Activated CD4-positive, alpha-beta T cell treated with anti-CD3 and anti-CD28 coated beads, Interleukin-2, amount 10 ng/mL, durations not matched to agents 24 days and 14 days (primary cell): ENCODE measurements at places on chromosomes 2 and 18. TPM values are rescaled to one million over a fixed set of nuclear protein-coding genes. Genes with fewer than 3 reads are reported as not detected.

The OTOS gene
- total RNA-seq: not detected in 2 replicates

DNA sequence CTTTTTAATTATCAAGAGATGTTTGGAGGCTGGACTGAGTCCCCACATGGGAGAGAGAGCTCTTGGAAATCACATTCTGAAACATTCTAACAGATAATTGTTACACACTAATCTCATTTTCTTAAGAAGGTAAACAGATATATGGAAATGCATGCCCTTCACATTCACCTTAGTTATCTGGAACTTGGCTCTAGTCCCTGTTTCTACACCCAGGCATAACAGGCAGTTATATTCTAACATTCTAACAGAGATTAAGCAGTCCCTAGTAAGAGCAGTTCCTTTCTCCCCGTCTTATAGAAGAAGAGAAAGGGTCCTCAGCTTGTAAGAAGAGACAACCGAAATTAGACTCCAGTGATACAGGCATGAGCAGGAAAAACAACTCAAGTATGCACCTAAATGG is 385.4 kb downstream of the SOX11 start:
- DNase-seq: no peak

GRCh38 chr2:229980431-229981184 is 58.3 kb downstream of the FBXO36 start:
- DNase-seq: peak; percentile 58

DNA sequence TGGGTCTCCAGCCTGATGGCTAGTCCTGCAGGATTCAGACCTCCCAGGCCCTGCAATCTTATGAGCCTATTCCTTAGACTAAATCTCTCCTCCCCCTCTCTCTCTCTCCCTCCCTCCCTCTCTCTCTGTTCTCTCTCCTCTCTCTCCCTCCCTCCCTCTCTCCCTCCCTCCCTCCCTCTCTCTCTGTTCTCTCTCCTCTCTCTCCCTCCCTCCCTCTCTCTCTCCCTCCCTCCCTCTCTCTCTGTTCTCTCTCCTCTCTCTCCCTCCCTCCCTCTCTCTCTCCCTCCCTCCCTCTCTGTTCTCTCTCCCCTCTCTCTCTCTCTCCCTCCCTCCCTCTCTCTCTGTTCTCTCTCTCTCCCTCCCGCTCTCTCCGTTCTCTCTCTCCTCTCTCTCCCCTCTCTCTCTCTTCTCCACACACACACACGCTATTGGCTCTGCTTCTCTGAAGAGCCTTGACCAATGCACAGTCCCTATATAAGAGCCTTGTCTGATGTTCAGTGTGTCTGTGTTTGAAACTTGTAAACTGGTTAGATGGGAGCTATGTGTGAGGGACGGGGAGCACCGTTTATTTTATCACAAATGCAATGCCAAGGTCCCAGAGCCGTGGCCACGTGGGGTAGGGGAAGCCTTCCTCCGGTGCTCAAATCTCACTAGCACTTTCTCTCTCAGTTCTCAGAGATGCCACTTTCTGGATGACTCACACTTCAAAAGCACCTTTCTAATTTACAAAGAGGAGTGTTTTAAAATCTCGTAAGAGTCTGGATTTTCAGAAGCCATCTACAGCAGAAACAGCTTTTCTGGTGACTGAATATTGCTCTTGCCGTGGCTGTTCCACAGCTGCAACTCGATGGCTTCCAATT is 9.4 kb upstream of the PRLH start:
- DNase-seq: peak; percentile 71

GRCh38 chr18:50356036-50356945 is 18.6 kb upstream of the SKA1 start:
- peak; percentile 63 for DNase-seq

GRCh38 chr2:32067549-32067948 is 4.2 kb downstream of the SPAST start:
- no peak for DNase-seq

The CD8B2 gene
- 0.09 and 0.12 TPM in 2 replicates for total RNA-seq

GRCh38 chr2:170745305-170745704 is 24.9 kb upstream of the ERICH2 start:
- no peak for DNase-seq

DNA sequence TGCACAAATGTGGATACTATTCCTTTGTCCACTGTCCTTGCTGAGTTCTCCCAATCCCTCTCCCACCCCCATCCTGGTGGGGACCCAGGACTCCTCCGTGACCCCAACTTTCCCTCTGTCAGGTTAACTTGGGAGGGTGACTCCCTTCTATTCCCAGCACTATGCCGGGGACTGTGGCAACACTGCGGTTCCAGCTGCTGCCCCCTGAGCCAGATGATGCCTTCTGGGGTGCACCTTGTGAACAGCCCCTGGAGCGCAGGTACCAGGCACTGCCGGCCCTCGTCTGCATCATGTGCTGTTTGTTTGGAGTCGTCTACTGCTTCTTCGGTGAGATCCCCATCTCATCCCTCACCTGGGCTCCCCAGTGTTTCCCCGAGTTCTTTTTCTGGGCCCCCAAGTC is 739 bp downstream of the TMEM198 start:
- no peak for DNase-seq
